Fibroblast of skin of back (primary cell): ENCODE measurements at places on chromosomes 12 and 14.
A peak's percentile ranks its signal among the peaks of the same experiment; 100 is the strongest.

DNA sequence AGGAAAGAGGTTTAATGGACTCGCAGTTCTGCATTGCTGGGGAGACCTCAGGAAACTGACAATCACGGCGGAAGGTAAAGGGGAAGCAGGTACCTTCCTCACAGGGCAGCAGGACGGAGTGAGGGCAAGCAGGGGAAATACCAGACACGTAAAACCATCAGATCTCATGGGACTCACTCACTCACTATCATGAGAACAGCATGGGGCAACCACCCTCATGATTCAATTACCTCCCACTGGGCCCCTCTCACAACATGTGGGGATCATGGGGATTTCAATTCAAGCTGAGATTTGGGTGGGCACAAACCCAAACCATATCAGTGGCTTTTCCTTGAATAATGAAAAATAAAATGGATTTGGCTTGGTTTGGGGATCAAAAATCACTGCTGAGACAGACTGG is 380.5 kb downstream of the VRK1 start:
- peak; percentile 12 for DNase-seq

GRCh38 chr12:105036937-105037649 is 47.2 kb downstream of the ALDH1L2 start:
- DNase-seq, result no peak

GRCh38 chr12:25552681-25553080 is 402 bp downstream of the LMNTD1 start:
- DNase-seq, result peak; percentile 92

DNA sequence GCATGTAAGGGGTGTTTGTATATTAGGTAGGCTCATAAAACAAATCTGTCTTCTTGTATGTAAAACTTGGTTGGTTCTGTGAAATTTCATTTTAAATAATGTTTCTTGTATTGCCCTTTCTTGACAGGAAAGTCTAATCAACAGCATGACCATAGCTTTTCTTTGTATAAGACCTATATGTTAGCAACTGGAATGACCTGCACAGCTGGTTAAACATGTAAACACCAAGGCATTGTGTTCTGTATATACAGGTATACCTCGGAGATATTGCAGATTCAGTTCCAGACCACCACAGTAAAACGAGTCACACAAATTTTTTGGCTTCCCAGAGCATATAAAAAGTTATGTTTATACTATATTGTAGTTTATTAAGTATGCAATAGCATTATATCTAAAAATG is 183.6 kb downstream of the ERC1 start:
- DNase-seq, result no peak

GRCh38 chr14:31926123-31926522 is 151.0 kb upstream of the ARHGAP5 start:
- DNase-seq, result peak; percentile 45

- no peak for DNase-seq
Measured at GRCh38 chr12:108320507-108321293, 18.4 kb downstream of the CMKLR1 start.

DNA sequence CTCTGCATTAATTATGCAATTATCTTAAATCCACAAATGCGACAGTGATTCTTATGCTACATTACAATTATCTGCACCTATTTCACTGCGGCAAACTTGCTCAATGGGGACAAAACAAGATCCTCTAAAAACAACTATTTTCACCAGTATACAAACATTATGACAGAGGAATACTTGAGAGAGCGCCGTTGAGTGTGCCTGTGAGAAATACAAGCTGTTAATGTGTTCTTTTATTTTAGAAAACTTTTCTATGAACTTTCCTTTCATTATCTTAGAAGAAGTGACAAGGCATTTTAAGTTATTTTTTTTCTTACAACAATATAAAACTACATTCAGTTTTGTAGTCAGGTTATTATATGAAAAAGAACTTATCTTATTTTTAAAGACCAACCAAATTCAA is 1247.0 kb downstream of the FSCB start:
- DNase-seq, result no peak

DNA sequence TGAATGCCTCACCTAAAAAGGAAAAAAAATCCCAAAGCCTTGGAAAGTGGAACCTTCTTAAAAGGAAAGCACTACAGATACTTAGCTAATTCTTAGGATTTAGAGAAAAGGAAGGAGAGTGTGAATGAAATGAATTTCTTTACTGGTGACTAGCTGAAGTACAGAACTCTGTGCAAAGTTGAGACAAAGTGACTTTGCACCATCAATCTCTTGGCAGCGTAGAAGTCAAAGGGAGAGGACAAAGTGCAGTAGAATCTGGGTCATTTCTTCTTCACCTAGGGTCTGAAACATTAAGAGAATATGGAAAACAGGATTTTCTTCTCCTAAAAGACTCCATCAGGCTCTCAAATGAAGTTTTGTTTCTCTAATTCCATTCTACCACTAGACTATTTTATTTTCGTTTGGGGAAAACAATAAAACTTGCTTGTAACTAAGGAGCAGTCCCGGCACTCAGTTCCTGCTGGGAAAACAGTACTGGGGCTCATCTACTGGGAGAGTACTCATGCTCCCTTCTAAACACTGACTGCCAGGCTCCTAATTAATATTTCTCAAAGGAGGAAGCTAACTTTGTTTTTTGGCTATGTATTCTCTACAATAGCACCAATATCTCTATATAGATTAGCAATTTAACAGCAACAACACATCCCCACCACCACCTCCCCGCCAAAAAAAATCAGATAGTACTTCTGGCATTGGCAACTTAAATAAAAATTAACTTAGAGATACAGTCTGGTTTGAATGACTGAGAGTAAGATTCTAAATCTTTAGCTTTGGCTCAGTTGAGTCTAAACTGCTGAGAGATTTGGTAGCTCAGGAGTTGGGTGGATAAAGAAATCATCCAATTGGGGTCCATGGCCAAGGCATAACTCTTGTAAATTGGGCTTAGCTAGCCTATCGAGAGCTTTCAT is 110.7 kb downstream of the SLC15A5 start:
- no peak for DNase-seq

GRCh38 chr12:49762468-49762847 is 21.1 kb downstream of the TMBIM6 start:
- DNase-seq, result no peak

- DNase-seq, result no peak
Measured at GRCh38 chr12:102478405-102479098, 1.8 kb downstream of the IGF1 start.

GRCh38 chr14:105347587-105347968 is 33.0 kb downstream of the PACS2 start:
- no peak for DNase-seq

GRCh38 chr14:76546426-76547221 is 170.7 kb downstream of the ESRRB start:
- peak; percentile 12 for DNase-seq

- peak; percentile 75 for DNase-seq
Measured at GRCh38 chr14:54713379-54713778, 146.5 kb downstream of the SAMD4A start.

- no peak for DNase-seq
Measured at GRCh38 chr14:64717870-64718269, 13.6 kb downstream of the PLEKHG3 start.

GRCh38 chr12:104750061-104750460 is 208.0 kb downstream of the SLC41A2 start:
- DNase-seq, result peak; percentile 59

DNA sequence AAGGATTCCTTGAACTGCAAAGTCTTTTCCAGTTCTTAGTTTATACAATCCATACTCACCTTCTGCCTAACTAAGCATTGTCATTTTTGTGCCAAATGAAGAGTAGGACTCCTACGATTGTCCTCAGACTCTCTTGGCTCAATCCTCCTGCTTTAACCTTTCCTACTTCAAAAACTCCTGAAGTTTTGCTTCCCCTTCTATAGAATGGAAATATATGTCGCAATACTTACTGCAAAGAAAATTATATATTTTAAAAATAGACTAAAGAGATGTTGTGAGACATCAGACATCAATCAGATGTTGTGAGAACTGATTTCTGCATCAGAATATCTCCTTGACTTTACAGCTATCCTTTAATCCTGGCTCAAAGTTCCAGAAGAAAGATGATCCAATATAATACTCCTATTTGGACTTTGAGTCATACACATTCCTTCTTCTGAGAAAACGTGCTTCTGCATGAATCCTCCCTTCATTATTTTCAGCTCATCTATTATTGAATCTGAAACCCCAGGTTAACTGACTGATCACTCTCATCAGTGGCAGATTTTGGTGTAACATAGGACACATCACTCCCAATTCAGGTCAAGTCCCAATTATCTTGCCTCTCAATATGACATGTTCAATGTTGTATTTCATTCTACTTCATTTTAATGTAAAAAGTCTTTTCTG is 48.8 kb downstream of the A2M start:
- DNase-seq, result no peak

- no peak for DNase-seq
Measured at GRCh38 chr12:54200412-54200811, 11.6 kb upstream of the SMUG1 start.

- peak; percentile 14 for DNase-seq
Measured at GRCh38 chr12:32089586-32089985, 17.1 kb upstream of the BICD1 start.

GRCh38 chr14:68578597-68578996 is 214.3 kb downstream of the ZFP36L1 start:
- DNase-seq, result no peak

DNA sequence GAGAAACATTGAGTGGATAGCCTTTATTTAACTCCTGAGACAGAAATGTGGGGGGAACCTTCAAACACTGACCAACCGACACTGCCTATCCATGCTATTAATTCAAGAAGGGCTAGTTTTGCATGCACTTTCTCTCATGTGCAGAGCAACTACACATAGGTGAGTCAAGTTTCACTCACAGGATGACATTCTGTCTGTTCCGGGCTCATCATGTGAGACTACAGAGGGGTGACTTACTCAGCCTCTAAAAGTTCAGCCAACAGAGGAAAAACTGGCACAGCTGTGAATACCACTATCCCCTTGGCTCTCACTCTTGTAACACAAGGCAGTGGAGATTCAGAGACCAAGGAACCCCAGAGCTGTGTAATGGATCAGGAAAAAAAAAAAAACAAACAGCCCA is 13.3 kb downstream of the BEST3 start:
- DNase-seq, result peak; percentile 40

DNA sequence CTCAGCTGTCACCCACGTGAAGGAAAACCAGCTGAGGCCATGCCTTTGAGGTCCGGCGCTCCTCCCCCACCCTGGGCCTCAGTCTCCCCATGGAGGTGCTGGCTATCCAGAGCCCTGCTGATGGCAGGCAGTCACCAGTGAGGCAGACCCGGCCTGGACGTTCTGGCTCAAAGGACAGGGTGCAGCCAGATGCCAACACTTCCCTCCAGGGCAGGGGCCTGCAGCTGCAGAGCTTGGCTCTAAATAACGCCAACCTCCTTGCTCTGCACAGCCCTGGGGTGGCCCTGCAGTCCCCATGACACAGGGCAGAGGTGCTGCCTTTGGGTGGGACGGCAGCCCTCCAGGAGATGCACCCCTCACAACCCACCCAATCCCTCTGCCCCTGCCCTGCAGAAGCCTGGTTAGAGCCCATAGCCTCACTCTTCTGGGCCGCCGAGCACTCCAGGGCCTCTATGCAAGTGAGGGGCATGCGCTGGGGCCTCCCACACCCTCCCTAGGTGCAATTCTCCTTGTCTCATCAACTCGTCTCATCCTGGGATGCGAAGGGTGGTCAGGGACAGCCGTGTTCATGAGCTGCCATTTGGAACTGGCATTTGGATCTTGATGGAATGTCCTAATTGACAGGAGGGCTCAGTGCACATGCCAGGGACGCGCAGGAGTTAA is 30.4 kb downstream of the CCDC85C start:
- no peak for DNase-seq

DNA sequence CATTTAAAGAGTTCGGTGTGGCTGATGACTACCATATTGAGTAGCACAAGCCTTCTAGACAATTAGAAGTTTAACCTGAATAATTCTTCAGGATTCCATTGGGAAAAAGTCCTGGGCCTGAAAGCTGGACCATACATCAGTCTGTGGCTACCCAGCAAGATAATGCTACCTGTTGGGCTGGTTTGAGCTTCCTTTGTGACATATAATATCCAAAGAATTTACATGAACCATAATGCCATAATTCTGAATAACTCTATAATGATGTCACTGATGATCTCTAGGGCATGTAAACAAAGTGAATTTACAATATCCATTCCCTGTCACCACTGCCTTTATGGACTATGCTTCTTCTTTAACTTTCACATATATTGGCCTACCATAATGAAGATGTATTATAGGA is 3.8 kb upstream of the YBX3 start:
- DNase-seq, result peak; percentile 5

DNA sequence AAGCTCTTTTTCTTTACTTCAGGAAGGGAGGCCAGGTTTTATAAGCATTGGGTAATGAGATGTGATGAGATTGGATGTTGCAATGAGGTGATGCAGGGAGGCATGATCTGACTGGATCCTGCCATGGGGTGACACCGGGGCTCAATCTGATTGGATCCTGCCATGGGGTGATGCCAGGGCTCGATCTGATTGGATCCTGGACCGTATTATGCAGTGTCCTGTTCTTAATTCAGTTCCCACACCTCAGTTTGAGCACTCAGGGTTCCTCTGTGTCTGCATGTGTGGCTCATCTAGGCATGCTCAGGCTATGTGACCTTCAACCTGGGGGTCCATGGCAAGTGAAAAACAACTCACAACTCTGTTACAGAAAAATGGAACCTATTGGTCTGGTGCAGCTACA is 166.4 kb downstream of the SLC15A4 start:
- no peak for DNase-seq

GRCh38 chr12:43921666-43922337 is 85.9 kb downstream of the TMEM117 start:
- DNase-seq, result peak; percentile 67

- DNase-seq, result no peak
Measured at GRCh38 chr14:24072436-24072835, 1.1 kb downstream of the CPNE6 start.

GRCh38 chr12:129530984-129531383 is 372.8 kb downstream of the TMEM132D start:
- no peak for DNase-seq

DNA sequence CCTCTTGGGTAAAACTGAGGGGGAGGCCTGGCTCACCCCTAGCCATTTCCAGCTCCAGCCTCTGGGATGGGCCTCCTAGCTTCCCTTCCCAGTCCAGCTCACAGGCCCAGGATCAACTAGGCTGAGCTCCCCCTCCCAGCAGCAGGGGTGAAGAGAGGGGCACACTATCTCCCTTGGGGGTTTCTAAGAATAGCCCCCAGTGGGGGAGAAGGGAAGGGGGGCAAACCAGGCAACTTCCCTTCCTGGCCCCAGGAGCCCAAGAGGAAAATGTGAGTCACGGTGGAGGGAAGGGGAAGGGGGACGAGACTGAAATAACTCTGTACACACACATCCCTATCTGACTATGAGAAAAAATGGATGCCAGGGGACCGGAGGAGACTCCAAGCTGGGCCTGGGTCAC is 9.0 kb downstream of the ADCY6 start:
- DNase-seq, result peak; percentile 97

DNA sequence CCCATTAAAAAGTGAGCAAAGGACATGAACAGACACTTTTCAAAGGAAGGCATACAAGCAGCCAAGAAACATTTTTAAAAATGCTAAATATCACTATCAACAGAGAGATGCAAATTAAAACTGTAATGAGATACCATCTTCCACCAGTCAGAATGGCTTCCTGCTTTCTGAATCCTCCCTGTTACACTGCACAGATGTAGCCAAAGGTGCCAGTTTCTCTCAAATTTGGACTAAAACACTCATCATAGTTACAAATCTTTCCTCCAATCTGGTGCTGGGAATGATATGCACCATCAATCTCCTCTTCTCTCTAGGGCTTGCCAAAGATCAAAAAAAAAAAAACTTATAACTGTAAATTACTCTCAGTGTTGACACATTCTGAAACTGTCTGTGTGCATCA is 311.8 kb upstream of the CLEC14A start:
- no peak for DNase-seq
